ENCODE measurements at places on chromosomes 5 and 9. TPM values are rescaled to one million over a fixed set of nuclear protein-coding genes. Genes with fewer than 3 reads are reported as not detected.

Gene SLC38A9
- 31.2 TPM for polyA plus RNA-seq

Gene DMRT2
- polyA plus RNA-seq = not detected

Gene ECSCR
- 76.8 TPM for polyA plus RNA-seq

Gene SOX30
- polyA plus RNA-seq = 0.14 TPM

Gene PRR16
- polyA plus RNA-seq = 11.5 TPM

Gene ADAMTS13
- polyA plus RNA-seq = 9.8 TPM

Gene BTNL3
- 0.29 TPM for polyA plus RNA-seq

Gene IFNA13
- not detected for polyA plus RNA-seq

Gene TRPM6
- 0.89 TPM for polyA plus RNA-seq

Gene NR2F1
- 188 TPM for polyA plus RNA-seq

Gene LCN1
- not detected for polyA plus RNA-seq

Gene FCN2
- 0.11 TPM for polyA plus RNA-seq

Gene TRIM7
- 0.20 TPM for polyA plus RNA-seq

Gene VCAN
- polyA plus RNA-seq = 371 TPM

Gene CDX1
- polyA plus RNA-seq = 0.66 TPM

Gene F2RL1
- 8.8 TPM for polyA plus RNA-seq

Gene TUSC1
- polyA plus RNA-seq = 21.3 TPM

Gene MACROH2A1
- 255 TPM for polyA plus RNA-seq

Gene LRSAM1
- 19.4 TPM for polyA plus RNA-seq

Gene IL3
- not detected for polyA plus RNA-seq

Gene HACD4
- 12.3 TPM for polyA plus RNA-seq

Gene MOB3B
- 15.8 TPM for polyA plus RNA-seq

Gene SHROOM1
- 8.3 TPM for polyA plus RNA-seq

Gene BAAT
- polyA plus RNA-seq = 0.74 TPM

Gene MARCHF11
- polyA plus RNA-seq = not detected

Gene FLT4
- 27.0 TPM for polyA plus RNA-seq

Gene MELK
- polyA plus RNA-seq = 13.1 TPM

Gene MGAT1
- polyA plus RNA-seq = 68.4 TPM

Gene CNTNAP3
- polyA plus RNA-seq = 2.9 TPM

Gene ANKH
- 10.1 TPM for polyA plus RNA-seq

Measured in right lung (tissue), 10 donors.